ENCODE measurements at places on chromosomes 4 and X.

GRCh38 chr4:6692806-6693205 lies 872 bp upstream of the S100P start:
- no peak for DNase-seq

DNA sequence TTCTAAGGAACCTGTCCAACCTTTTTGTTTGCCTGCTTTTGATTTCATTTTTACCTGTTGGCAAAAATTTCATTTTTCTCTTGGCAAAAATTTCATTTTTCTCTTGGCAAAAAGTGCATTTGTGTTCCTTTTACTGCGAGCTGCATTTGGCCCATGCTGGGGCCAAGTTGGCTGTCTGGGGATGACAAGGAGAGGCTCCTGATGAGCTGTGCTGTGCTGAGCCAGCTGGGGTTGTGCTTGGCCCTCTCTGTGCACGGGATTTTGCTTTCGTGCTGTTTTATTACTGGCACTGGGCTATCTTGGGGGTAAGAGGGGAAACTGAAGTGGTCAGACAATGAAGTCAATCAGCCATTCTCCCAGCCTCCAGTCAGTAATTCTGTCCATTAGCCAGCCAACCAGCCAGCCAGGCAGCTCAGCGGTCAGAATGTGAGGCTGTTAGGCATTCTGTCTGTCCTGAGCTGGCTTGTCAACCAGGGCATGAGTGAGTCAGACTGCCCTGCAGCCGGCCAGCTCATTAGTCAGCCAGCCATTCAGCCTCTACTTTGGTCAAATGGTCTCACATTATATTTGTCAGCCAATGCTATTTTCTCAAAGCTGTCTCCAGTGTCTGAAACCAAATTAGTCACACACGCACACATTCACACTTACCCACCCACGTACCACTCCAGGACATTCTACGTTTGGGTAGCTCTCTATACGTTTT lies 56.9 kb upstream of the PRPS1 start:
- no peak for DNase-seq

DNA sequence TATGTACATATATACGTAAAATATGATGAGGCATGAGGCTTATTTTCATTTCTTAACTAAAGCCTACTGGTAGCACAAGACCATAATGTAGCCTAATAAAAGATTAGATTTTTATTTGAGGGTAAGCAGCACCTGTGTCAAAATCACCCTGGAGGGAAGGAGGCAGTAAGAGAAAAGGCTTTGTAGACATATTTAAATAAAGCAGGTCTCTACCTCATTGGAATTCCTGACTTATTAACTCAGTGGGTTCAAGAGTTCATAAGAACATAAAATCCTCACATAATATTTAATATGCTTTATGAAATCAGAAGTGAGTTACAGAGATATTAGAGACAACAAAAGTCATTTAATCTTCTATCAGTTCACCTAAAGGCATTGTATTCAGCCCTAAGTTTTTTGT lies 261.6 kb upstream of the ANKRD50 start:
- DNase-seq, result no peak

DNA sequence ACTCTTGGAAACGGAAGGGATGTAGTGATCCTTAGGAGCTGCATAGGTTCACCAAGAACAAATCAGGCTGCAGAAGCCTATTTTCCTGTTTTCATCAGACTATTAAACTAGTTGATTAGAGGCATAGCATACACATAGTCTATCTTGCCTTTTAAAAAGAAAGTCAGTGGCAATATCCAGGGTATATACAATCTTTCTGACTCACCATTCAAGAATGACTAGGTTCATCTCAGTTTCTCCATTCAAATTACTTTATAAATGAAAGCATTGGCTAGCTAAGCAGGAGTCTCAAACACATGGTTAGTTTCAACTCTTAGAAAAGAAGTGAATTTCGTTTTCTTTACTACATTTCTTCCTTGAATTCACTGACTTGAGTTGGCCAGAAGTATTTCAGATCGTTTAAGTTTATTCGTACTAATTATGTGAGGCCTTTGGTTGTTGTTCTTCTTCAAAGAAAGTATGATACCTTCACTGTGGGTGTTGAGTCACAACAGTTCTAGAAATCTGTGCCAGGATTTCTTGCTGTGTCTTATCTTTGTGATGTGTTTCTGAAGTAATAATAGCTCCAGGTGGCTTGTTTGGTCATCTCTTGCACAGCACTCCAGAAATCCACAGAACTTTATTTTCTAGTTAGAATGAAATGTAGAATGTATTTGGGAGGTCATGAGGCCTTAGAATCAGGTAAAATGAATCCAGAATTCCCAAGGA lies 88.2 kb downstream of the AWAT2 start:
- no peak for DNase-seq

DNA sequence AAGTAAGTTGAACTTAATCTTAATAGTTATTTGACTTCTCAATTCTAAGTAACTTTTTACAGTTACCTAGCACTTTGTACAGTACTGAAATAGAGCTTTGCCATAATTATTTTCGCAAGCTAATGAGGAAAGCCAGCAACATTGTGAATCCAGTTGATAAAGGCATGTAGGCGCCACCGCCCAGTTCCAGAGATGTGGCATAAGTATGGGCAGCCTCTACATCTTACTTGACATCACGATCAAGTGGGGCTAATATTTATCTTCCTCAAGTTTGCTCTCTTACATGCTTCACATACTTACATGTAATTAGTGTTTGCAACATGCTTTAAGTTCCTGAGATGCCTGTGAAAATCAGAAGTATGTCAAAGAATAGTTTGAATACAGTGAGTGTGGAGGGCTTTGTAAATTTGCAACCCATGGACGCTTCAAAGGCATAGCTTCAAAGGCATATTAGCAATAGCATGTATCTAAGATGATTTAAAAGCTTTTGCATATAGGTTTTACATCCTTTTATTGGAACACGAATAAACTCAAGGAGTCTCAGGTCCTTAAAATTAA lies 34.9 kb upstream of the VCX3B start:
- no peak for DNase-seq

DNA sequence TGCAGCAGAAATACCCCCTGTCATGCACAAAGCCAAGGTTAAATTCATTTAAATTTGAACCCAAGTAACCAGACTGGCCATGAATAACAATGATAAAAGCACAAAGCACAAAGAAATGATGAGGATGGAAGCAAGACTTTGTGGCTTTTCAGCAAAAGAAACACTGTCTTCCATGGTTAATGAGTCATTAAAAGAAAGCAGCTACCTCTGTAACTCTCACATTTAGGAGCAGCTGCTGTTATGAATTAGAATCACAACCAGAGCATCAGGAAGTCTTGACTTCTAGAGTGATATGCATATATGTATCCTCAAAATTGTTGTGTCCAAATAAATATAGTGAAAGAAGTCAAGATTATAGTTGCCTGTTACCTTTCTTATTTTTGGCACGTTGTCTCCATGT lies 70.7 kb upstream of the RPS6KA6 start:
- no peak for DNase-seq

GRCh38 chr4:128006592-128006991 lies 41.4 kb downstream of the ABHD18 start:
- DNase-seq, result no peak

DNA sequence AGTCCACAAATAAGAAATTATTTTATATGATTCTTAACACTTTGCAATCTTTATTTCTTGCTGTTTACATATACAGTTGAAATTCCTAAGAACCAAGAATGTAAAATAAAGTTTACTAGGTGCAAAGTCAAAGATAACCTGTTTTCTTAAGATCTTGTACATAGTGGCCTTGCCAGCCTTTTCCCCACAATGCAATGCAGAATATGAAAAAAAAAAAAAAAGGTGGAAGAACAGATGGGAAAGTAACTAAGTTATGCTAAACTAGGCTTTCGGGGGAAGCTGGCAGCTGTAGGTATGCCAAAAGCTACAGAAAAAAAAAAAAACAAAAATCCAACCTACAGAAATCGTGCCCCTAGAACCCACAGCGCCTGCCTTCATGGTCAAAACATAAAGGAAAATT lies 1588.4 kb downstream of the STIM2 start:
- no peak for DNase-seq

DNA sequence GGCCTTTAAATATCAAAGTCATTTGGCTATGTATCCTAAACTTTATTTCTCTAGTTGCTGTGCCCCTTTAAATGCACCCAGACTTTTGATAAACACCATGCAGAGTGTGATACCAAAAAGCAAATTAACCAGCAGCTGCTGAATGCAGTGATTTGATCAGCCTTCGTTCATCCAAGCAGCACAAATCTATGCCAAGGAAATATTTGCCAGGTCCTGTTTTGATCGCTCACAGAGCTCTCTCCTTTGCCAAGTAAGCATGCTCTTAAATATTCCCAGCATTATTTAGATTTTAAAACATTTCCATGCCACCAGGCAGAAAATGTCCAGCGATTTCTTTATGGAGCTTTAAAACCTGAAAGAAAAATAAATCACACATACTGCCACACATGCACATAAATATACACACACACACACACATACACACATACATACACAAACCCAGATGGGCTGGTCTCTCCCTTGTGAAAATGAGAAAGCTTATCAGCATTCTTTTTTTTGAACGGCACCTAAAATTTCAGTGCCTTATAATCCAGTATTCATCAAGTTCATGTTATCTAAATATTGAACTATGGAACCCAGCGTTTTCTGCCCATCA lies 35.7 kb downstream of the BTC start:
- DNase-seq, result no peak

DNA sequence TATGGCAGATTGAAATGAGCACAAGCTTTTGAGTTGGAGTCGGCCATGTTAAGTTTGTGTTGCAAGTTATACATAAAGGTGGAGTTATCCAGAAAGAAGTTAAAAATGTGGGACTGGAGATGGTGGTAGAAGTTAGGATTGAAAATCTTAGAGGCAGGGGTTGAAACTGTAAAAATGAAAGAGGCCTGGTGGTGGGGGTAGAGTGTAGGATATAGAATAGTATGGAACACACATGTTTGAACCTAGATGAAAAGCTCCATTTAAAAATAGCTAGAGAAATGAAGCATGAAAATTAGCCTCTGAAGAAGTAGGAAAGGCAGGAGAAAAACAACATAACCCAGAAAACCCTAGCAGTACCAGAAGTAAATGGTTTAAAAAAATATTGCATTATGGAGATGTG lies 131.8 kb upstream of the ENPEP start:
- DNase-seq, result no peak

All from BE2C (cell line).